T-helper 9 cell (primary cell): ENCODE measurements at places on chromosomes 12 and 14.

- DNase-seq: no peak
These were observed 52.0 kb upstream of the DIP2B start for GRCh38 chr12:50452795-50453194.

- no peak for DNase-seq
These were observed 8.7 kb upstream of the GPR132 start for GRCh38 chr14:105073720-105074600.

- no peak for DNase-seq
These were observed 116.2 kb downstream of the TRHDE start for GRCh38 chr12:72388322-72388721.

- peak; percentile 17 for DNase-seq
These were observed 355.0 kb downstream of the SNAPC1 start for GRCh38 chr14:62117010-62117750.

GRCh38 chr12:103715494-103715893 lies 125.5 kb downstream of the NT5DC3 start:
- DNase-seq: no peak

- no peak for DNase-seq
These were observed 3.4 kb downstream of the GALNT16 start for GRCh38 chr14:69263364-69263763.

- no peak for DNase-seq
These were observed 11.0 kb downstream of the ARHGDIB start for GRCh38 chr12:14950421-14950820.

- no peak for DNase-seq
These were observed 124.1 kb upstream of the E2F7 start for GRCh38 chr12:77189458-77189857.

GRCh38 chr12:19273482-19274330 lies 144.2 kb downstream of the PLEKHA5 start:
- DNase-seq: peak; percentile 44

- no peak for DNase-seq
These were observed 46.8 kb upstream of the RBM19 start for GRCh38 chr12:114012744-114013431.

DNA sequence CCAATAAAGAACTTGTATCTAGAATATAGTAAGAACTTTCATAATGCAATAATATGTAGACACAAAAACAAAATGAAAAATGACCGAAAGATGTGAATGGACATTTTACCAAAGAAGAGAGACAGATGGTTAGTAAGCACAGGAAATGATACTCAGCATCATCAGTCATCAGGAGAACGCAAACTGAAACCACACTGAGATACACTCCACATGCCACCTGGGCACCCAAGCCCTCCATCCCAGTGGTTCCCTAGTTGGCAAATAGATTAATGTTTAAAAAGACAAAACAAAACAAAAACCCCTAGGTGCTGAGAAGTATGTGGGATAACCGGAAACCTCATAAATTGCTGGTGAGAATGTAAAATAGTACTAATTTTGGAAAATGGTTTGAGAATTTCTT lies 26.8 kb upstream of the VPS33A start:
- no peak for DNase-seq

DNA sequence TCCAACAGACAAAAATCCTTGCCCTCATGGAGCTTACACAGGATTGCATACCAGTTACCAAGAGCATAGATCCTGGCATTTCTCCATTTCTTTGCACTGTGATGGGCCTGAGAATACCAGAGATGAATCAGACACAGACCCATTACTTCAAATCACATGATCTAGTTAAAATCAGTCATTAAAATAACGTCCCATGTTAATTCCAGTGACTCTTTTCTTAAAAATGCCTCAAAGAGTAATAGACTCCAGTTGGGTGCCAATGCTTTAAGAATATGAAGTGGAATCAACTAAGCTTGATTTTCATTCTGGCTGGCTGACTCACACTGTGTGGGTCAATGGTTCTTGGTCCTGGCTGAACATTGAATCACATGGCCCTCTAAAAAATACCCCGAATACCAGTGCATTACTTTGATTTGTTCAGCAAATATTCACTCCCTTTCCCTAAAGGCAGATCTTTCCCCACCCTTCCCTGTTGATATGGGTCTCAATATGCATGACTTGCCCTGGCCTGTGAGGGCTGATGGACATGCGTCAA lies 11.0 kb downstream of the ASB2 start:
- DNase-seq: no peak

DNA sequence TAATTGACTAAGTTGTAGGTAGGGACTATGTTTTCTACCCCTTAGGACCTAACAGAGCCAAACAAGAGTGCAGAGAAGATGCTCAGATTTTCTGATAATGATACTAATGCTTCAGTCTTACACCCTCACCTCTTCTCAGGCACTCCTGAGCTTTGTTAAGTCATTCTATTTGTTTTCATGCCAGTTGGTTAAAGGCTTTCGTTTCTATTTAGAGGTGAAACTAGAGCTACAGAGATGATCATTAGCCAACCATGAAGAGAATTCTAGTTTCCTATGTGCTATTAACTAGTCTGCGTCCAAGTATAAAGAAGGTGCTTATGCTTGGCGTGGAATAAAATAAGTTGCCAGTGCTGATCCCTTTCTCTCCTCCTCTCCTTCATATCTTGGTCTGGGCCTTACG lies 34.6 kb upstream of the PYGL start:
- DNase-seq: no peak

- peak; percentile 59 for DNase-seq
These were observed 448.5 kb downstream of the TMEM121 start for GRCh38 chr14:105974902-105975301.

- no peak for DNase-seq
These were observed 596.0 kb downstream of the SLC16A7 start for GRCh38 chr12:60191676-60192359.

DNA sequence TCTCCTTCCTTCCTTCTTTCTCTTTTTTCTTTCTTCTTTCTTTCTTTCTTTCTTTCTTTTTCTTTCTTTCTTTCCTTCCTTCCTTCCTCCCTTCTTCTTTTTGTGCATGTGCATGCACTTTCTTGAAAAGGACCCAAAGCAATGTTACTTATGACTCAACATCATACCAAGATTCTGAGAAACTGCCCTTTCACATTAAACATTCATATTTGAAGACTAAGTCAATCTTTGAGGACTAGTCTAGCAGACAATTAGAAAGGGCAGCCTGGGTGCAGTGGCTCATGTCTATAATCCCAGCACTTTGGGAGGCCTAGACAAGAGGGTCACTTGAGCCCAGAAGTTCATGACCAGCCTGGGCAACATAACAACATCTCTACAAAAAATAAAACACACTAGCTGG lies 212.8 kb upstream of the KITLG start:
- DNase-seq: no peak

- no peak for DNase-seq
These were observed 60.7 kb downstream of the SLC6A12 start for GRCh38 chr12:153080-153746.

GRCh38 chr14:46788994-46789393 lies 137.4 kb upstream of the RPL10L start:
- no peak for DNase-seq

GRCh38 chr14:31194095-31194494 lies 13.5 kb downstream of the HECTD1 start:
- DNase-seq: no peak

DNA sequence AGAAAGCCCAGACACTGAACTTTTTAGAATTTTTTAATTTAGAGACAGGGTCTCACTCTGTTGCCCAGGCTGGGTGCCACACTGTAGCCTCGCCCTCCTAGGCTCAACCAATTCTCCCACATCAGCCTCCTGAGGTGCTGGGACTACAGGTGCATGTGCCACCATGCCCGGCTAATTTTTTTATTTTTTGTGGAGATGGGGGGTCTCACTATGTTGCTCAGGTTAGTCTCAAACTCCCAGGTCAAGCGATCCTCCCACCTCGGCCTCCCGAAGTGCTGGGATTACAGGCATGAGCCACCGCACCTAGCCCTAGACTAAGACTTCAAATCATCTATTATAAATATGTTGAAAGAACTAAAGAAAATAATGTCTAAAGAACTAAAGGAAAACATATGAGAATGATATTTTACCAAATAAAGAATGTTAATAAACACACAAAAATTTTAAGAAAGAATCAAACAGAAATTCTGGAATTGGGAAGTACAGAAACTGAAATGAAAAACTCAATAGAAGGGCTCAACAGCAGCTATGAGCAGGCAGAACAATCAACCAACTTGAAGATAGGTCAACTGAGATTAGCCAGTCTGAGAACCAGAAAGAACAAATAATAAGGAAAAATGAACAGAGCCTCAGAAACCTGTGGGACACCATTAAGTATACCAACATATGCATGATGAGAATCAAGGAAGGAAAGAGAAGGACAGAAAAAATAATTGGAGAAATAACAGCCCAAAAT lies 26.2 kb upstream of the AP4S1 start:
- no peak for DNase-seq

DNA sequence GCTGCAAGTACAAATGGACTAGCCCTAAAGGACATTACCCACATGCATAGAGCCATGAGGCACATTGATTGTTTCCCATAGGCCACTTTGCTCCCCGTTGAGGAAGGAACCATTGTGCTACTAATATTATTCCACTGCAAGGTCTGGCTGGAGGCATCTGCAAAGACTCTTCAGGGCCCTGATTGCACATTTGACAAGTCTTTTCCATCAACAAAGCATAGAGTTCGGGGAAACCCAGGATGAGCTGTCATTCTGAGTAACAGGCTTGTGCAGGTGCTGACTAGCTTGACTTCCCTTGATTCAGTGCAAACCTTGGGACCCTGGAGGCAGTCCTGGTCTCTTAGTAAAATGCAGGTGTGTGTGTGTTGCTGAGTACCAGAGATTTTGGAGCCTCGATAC lies 73.8 kb downstream of the SUSD6 start:
- DNase-seq: no peak

- no peak for DNase-seq
These were observed 1.9 kb upstream of the MTA1 start for GRCh38 chr14:105417690-105418121.

DNA sequence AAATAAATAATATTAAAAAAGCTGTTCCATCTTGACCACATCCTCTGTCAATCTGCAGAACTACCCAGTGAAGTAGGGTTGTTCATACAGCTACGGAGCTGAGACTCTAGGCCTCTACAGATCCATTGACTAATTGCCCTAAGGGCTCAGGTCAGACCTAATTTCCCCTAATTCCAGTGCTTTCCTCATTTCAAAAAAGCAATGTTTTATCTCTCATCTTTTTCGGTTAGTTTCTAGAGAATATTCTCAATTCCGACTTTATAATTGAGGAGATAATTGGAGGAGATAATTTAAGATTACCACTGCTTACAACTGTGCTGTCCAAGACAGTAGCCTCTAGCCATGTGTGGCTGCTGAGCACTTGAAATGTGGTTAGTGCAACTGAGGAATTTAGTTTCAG lies 167.1 kb downstream of the KIF21A start:
- DNase-seq: no peak

DNA sequence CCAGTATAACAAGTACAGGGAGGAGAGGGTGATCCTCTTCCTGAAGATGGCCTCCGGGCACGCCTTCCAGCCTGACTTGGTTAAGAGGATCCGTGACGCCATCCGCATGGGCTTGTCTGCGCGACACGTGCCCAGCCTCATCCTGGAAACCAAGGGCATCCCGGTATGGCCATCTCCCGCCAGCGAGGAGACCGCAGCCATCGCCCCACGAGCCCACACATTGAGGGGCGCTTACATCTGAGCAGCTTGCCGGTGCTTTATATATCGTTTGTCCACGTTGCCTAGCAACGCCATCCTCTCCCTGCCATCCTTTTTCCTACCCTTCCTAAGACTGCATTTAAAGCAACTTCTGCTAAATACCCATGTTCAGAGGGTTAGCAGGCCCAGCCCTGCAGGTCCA lies 71.5 kb downstream of the AACS start:
- no peak for DNase-seq

- DNase-seq: no peak
These were observed 45.4 kb downstream of the DUSP6 start for GRCh38 chr12:89306827-89307473.

- DNase-seq: no peak
These were observed 21.6 kb upstream of the STAC3 start for GRCh38 chr12:57272337-57273151.

GRCh38 chr12:67784831-67785230 lies 136.3 kb downstream of the DYRK2 start:
- no peak for DNase-seq

DNA sequence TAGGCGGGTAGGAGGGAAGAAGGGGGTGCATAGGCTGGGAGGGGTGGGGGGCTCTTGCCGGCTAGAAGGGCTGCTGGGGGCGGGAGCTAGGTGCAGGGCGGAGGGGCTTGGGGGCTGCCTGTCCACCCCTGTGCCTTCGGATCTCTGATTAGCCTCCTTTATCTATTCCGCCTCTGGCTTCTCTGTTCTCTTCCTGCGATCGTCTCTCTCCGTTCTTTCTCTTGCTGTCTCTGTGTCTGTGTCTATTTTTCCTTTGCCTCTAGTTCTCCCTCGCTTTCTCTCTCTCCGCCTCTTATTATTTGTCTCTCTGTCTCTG lies 166.7 kb upstream of the LHX5 start:
- no peak for DNase-seq

- no peak for DNase-seq
These were observed 216.3 kb downstream of the SLC6A15 start for GRCh38 chr12:84696281-84696680.

GRCh38 chr14:26056036-26056616 lies 541.7 kb downstream of the NOVA1 start:
- no peak for DNase-seq

- peak; percentile 72 for DNase-seq
These were observed 1.7 kb upstream of the CCND2 start for GRCh38 chr12:4271717-4272423.

GRCh38 chr14:23633160-23633701 lies 2.9 kb upstream of the DHRS2 start:
- no peak for DNase-seq

DNA sequence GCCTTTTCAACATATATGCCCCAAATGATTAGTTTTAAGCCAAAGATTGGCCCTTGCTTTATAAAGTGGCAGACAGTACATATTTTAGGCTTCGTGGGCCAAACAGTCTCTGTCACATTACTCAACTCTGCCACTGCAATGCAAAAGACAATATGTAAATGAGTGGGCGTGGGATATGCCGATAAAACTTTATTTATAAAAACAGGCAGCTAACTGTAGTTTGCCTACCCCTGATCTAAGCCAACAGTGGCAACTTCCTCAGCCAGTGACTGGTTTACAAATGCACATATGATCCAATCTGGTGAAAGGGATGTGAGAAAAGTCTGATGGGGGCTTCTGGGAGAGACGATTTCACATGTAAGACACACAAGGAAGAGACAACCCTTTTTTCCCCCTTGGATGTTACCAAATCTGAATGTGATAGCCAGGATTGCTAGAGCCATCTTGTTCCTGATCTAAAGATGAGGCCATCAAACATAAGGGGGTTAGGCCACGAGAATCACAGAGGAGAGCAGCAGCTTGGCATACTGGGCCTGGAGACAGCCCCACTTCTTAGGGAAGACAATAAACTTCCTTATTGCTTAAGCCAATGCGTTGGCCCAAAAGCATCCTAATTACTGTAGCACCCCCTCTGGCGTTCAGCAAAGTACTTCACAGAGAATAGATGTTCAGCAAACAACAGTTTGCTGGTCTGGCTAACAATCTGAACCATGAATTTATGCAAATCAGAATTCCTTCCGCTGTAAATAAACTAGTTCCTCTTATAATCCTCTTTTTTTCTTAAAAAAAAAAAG lies 75.2 kb upstream of the TMCC3 start:
- no peak for DNase-seq
